ENCODE measurements at places on chromosomes 7 and 10.

- DNase-seq, result no peak
Observed at GRCh38 chr7:151129960-151130591, 37.4 kb downstream of the GBX1 start.

- no peak for DNase-seq
Observed at GRCh38 chr7:134470864-134471263, 12.0 kb upstream of the AKR1B1 start.

DNA sequence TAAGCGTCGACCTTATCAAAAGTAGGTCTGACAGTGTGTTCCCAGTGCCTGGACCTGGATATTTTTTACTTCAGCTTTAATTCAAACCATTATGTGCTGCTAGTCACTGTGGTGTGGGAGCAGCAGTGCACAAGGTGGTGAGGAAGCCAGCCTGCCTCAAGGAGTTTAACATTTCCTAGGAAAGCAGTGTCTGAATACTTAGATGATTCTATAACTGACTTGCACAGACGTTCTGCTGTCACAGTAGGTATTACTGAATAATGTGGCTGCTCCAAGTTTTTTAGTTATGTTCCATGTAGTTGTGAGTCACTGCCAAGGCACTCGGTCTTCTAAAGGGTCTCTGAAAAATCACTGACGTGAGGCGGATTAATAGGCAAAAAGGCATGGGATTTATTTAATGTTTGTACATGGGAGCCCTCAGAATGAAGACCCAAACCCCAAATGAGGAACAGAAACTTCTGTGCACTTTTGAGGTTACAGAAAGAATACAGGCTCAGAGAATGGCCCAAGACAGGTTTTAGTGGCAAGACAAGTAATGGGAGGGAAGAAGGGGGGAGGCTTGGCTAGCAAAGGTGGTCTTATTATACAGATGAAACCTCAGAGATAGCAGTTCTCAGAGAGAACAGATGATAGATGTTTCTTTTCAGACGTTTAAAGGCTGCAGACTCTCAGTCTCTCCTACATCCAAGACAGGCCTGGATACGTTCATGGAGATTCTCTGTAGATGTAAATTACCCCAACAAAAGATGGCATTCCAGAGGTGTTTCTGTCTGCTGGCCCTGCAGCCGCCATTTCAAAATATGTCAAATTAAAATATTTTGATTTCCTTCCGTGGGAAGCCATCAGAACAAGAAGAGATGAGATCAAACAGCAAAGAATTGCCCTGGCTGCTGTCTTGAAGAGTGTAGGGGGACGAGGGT lies 209.3 kb downstream of the SDK1 start:
- DNase-seq, result no peak

- no peak for DNase-seq
Observed at GRCh38 chr10:59284118-59284975, 78.0 kb downstream of the FAM13C start.

DNA sequence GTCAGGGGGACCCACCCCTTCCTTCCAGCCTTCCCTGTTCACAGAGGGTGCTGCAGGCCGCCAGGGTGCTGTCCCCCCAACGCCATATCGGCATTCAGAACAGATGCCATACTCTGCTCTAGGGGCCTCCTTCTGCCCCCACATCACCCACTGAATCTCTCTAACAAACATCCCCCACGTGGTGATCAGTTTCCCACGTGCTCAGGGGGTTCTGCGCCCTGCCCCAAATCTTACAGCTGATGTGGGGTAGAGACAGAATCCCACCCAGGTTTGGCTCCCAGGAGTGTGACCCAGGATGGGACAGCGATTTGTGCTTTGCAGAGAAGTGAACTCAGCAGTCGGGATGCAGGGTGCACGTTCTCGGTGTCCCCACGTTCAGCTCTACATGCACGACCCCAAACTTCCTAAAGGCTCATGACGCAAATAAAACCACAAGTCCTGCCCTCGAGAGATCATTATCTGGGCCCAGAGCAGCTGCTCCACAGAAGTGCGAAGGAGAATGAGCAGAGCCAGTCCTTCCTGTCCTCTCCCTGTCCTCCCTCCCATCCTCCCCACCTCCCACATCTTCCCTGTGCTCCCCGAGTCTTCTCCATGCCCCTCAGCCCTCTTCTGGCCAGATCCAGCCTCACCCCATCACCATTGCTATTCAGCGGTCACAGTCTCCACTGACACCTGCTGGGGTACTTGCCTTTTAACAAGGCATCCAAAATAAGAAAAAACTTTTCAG lies 423.4 kb downstream of the DNAJB6 start:
- no peak for DNase-seq

DNA sequence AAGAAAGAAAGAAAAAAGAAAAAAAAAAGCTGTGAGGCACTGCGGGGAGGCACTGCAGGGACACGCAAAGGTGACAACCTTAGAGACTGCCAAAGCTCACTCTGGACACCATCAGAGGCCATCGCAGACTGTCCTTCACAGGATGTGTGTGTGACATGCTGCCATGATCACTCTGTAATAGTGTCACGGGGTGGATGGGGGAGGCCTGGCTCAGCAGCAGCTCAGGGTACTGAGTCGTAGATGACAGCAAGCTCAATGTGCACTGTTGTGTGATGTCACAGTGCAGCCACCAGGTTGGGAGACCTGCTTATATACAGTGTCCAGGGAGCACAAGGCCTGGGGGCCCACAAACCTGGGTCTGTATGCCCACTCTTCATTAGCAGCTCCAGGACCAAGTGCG lies 83.3 kb downstream of the SLIT1 start:
- no peak for DNase-seq

- no peak for DNase-seq
Observed at GRCh38 chr7:28835800-28836199, 122.3 kb downstream of the TRIL start.

GRCh38 chr10:99799613-99800012 lies 17.2 kb downstream of the ABCC2 start:
- no peak for DNase-seq
